Lower leg skin (tissue), 4 donors: ENCODE measurements at places on chromosomes 1 and 21. TPM values are rescaled to one million over a fixed set of nuclear protein-coding genes. Genes with fewer than 3 reads are reported as not detected.
A peak's percentile ranks its signal among the peaks of the same experiment; 100 is the strongest.

The HES4 gene
- total RNA-seq, result 45.1 TPM

The DISC1 gene
- total RNA-seq, result 1.6 TPM

The OR10Z1 gene
- total RNA-seq, result not detected

The PGLYRP4 gene
- 11.5 TPM for total RNA-seq

The PADI3 gene
- not detected for total RNA-seq

GRCh38 chr1:218529646-218530300 is 184.6 kb downstream of the TGFB2 start:
- no peak for DNase-seq

DNA sequence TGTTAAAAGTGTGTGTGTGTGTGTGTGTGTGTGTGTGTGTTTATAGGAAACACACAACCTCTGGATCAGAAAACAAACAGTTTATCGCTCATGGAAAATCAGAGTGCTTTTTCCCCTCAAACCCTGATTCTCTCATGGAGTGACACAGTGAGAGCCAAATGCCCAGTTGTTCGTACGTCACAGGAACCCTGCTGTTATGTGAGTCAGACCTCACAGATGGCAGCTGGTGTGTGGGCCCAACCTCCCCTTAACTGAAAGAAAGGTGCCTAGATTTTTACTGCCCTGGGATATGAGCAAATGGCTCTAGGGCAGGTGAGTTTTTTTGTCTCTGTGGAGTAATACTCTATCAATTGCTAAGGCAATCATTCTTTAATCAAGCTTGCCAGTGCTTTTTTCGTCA is 1788.1 kb downstream of the BRINP3 start:
- no peak for DNase-seq

GRCh38 chr1:243367314-243367713 is 111.5 kb downstream of the SDCCAG8 start:
- DNase-seq, result no peak

DNA sequence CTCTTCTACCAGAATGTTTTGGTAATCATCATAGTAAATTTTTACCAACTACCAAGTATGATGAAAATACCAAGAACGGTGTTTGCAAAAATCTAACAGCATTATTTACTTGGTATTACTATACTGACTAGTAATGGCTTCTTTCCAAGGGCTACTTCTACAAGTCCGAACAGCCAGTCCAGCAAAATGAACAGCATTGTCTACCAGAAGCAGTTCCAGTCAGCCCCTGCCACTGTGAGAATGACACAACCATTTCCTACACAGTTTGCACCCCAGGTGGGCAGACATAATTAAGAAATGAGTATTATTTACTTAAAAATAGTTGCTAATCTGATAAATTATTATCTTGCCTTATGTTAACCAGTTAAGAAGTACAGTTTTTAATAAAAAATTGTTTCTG is 33.8 kb upstream of the MYOCOS start:
- no peak for DNase-seq

GRCh38 chr1:39333296-39333695 is 128.8 kb downstream of the MACF1 start:
- no peak for DNase-seq

DNA sequence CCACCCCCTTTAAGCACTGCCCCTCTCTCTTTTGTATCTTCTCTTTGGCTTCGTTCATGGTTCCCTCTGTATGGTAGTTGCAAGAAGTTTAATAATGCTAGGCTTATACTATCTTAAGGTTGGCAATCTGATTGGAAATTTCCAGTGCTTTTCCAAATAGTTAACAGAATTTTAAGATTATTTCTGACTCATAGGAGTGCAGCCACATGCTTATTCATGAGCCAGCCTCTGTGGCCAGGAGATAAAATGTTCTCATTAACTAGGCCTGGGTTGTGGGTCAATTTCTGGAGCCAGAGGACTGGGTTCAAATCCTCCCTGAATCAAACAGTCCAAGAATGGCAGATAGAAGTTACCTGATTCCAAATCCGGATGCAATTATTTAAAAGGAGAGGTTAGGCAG is 103.1 kb downstream of the ATP6V1G3 start:
- DNase-seq, result no peak

- peak; percentile 89 for DNase-seq
These were observed 173.4 kb downstream of the TOMM20 start for GRCh38 chr1:234955107-234955731.

GRCh38 chr1:209616366-209617046 is 33.0 kb downstream of the CAMK1G start:
- no peak for DNase-seq

- no peak for DNase-seq
These were observed 24.4 kb downstream of the RCAN3 start for GRCh38 chr1:24526940-24527542.

DNA sequence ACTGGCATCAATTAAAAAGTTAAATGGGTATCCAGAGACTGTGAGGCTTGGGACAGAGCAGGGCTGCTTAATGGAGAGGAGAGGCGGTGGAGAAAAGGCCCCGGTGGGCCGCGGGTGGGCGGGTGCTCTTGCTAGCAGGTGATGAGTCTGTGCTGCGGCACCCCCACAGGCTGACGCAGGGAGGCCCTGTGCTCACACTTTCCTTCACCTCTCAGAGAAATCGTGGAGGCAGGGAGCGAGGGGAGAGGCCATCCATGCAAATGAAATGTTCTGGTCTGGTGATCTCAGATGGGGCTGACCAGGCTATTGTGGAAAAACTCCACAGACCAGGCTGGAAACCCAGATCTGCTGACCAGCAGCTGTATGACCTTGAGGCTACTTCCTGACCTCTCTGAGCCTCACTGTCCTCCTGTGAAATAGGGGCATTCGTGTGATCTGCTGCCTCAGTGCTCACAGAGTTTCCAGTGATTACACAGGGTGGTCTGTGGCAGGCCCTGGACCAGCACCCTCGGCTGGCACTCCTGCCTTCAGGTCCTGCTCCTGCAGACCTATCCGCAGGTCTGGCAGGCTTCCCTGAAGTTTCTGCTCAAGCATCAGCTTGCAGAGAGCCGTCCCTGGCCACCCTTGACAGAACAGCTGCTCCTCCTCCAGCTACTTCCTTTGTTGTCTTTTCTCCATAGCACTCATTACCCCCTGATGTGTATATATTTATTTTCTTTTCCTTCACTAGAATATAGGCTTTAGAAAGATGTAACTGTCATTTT is 89.2 kb downstream of the BEND5 start:
- no peak for DNase-seq

DNA sequence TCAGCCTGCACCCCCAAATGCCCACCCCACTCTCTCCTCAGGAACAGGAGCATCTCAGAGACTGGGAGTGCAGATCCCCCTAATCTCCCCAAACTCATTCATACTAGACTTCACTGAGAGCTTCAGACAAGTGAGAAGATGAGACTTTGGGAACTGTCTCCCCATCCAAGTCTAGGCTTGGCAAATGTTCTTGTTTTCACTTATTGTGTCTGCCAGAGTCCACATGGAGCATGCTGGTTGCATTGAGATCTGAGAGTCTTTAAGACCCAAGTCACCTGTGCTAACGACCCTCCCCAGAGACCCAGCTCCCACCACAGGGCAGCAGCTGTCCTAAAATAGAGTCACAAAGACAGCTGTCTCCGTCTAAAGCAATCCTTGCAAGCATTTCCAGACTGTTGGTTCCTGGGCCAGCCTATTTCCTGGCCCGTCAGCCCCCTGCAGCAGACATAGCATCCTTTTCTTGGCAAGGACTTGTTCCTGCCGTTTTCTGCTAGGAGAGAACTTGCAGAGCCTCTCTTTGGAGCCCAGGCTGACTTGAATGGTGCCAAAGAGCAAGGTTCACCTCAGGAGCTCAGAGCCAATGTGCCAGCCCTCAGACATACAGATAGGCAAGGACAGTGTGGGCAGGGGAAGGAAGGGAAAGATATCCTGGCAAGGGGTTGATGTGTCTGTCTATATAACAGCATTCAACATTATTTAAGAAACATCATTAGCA is 1.9 kb upstream of the CNTN2 start:
- DNase-seq, result no peak
